Anterior cingulate cortex (tissue), 58 donors: ENCODE measurements at places on chromosomes 1 and 21.

- no peak for DNase-seq
Observed at GRCh38 chr21:41929248-41929647, 24.6 kb downstream of the C2CD2 start.

GRCh38 chr1:116075575-116075974 lies 35.6 kb upstream of the MAB21L3 start:
- no peak for DNase-seq

DNA sequence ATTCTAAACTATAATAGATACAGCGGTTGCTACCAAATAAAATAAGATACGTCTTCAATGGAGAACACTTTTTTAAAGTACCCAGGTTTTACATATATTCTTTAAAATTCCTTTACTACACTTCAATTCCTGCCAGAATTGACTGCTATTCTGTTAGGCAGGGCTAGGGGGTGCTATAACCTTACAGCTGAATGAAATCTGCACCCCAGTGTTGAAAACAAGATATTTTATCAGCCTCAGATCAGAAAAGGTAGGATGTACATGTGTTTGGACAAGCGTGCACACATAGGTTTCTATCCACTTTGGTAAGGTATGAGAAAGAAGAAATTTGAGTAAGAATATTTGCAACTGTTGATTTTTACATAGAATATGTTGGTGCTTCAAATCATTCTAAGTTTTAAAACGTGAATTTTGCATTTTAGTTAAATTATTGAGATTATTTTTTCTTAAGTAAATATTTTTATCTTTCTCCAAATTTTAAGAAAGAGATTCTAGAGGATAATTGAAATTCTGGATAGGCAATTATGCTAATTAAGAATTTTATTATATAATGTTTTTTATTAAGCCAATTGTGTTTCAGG lies 490.8 kb upstream of the ADGRL4 start:
- no peak for DNase-seq

GRCh38 chr1:205972491-205973168 lies 29.4 kb upstream of the SLC26A9 start:
- DNase-seq, result no peak

DNA sequence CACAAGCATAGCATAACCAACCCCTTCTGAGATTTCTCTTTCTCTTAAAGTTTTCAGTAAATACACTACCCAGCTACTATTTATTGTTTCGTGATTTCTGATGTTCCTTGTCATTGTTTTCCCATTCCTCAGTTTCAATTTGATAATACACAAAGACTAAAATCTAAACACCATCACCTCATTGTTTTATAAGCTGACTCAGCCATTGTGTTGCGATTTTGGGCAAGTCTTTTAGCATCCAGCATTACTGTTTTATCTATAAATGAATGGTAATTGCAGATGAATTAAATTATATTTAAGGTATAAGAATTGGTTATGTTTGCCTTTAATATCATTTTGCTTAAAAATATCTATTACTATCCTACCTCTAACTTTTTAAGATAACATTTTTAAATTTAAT lies 1308.5 kb downstream of the PLA2G4A start:
- DNase-seq, result no peak

DNA sequence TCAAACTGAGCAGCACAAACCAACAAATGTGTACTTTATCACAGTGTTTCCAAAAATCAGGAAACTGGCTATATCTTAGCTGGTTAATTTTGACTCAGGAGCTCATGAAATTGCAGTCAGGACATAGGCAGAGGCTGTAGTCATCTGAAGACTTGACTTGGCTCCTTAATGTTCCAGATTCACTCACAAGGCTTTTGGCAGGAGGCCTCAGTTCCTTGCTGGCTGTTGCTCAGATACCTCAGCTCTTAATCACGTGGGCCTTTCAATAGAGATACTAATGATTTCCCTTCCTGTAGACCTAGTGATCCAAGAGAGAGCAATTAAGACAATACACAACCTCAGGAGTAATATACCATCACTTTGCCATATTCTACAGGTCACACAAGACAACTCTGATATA lies 537.7 kb downstream of the BRINP3 start:
- DNase-seq, result no peak

DNA sequence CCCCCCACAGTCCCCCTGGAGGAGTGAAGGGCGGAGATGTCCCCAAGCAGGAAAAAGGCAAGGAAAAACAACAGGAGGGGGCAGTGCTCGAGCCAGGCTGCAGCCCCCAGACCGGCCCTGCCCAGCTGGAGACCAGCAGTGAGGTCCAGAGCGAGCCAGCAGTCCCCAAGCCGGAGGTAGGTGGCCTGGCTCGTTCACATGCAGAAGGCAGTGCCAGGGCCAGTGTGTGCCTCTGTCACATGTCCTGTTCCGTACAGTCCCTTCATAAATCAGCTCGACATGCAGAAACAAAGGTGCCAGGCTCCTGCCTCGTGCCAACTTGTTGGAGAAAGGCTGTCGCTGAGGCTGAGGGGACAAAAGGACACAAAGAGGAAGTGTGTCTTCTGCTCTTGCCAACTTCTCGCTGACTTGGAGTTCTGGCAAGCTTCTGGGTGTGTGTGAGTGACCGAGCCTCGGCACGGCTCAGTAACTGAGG lies 24.1 kb upstream of the MPZL1 start:
- peak; percentile 27 for DNase-seq

- no peak for DNase-seq
Observed at GRCh38 chr1:91894036-91894761, 8.2 kb upstream of the TGFBR3 start.

DNA sequence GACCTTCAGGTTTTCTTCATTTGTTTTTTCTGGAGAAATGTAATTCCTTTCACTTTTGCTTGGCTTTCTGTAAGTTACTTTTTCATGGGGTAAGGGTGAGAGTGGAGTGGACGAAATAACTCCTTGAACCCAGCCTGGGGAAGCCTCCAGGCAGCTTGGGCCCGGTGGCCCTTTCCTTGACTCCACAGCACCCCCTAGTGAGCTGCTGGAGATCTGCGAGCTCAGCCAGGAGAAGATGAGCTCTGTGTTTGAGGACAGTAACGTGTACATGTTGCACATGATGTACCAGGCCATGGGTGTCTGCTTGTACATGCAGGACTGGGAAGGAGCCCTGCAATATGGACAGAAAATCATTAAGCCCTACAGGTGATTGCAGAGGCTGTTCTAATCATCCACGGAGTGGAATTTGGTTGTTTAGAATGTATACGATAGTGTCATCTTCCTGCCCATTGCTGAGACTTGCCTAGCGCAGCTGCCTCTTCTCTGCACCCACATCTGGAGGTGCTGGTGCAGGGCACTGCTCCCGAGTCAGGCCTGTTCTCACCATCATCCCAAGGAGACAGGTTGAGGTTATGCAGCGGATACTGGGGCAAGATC lies 51.0 kb downstream of the SMYD2 start:
- DNase-seq, result no peak

DNA sequence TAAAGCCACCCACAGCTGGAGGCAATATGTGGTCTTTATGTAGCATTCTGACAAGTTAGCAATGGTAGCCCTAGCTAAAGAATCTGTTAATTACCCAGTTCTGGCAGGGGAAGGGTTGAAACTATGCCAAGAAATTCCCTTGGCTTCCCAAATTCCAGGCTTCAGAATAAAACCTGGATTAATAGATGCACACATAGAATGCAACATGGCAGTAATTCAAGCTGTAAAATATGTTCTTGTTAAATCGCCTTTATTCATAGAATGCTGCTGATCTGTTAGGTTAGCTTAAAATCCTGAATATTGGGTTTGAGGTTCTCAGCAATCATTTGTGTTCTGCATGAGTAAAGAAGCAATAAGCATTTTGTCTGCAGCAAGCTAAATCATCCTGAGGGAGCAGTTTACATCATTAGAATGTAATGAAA lies 80.1 kb downstream of the ZNF326 start:
- no peak for DNase-seq

DNA sequence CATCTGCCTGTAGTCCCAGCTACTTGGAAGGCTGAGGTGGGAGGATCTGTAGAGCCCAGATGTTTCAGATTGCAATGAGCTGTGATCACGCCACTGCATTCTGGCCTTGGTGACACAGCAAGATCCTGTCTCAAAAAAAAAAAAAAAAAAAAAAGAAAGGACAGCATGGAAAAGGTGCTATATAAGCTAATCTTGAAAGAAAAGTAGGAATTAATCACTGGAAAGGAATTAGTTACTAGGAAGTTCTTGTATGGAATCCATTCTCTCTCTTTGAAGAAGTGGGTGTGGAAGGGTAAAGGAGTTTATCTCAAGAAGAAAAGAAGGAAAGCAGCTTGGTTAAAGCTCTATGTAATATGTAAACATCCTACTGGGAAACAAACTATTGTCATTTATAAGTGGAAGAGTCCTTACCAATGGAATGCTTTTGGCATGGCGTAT lies 339.2 kb downstream of the DPYD start:
- no peak for DNase-seq

DNA sequence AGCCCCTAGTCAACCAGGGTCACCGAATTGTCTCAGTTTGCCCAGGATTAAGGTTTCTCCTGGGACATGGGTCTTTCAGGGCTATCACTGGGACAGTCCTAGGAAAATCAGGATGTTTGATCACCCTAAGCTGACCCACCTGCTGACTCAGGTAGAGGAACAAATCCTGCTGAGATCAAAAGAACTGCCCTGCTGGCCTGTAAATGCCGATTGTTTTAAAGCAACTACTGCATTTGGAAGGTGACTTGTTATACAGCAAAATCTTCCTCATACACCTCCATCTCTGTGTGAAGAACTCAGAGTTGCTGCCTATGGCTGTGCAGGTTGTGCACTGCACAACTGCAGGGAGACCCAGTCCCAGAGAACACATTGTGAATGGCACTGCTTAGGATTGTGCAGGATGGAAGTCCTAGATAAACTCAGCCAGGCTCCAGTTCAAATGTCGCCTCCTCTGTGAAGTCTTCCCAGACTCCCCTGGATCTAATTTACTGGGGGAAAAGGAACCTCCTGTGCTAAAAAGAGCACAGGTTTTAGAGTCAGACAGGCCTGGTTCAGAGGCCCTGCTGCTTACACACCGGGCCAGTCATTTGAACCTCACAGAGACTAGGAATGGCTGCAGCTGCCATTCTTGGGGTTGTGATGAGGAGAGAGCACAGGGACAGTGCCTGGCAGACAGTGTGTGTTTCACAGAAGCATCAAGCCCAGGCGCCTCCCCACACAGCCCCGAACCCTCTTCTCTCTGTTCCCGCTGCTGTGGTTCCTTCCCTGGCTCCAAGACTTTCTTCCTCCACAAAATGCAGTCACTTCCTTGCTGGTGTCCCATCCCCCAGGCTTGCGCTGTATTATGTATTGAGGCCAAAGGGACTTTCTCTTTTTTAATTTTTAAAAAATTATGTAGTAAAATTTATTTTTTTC lies 23.2 kb upstream of the LRP8 start:
- DNase-seq, result no peak
